ENCODE measurements at places on chromosomes 1 and 21.

GRCh38 chr21:38819719-38820159 lies 14.0 kb downstream of the ETS2 start:
- no peak for DNase-seq

GRCh38 chr1:196418772-196419171 lies 189.5 kb downstream of the KCNT2 start:
- DNase-seq = no peak

DNA sequence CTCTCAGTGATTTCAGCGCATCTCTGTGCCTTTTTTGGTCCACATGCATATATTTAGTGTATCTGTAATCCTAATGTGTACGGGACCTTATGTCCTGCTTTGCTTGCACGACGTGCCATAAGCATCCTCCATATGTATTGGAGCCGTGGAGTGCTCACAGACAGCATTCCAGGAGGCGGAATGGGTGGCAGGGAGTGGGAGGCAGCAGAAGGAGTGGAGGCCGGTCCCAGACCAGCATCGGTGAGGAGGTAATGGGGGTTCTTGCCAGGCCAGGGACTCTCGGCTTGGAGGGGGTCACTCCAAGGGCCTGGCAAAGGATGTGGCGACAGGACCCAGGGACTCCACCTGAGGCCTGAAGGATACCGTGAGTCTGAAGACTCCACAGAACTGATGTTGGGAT lies 185.0 kb downstream of the CAMTA1 start:
- peak; percentile 26 for DNase-seq

DNA sequence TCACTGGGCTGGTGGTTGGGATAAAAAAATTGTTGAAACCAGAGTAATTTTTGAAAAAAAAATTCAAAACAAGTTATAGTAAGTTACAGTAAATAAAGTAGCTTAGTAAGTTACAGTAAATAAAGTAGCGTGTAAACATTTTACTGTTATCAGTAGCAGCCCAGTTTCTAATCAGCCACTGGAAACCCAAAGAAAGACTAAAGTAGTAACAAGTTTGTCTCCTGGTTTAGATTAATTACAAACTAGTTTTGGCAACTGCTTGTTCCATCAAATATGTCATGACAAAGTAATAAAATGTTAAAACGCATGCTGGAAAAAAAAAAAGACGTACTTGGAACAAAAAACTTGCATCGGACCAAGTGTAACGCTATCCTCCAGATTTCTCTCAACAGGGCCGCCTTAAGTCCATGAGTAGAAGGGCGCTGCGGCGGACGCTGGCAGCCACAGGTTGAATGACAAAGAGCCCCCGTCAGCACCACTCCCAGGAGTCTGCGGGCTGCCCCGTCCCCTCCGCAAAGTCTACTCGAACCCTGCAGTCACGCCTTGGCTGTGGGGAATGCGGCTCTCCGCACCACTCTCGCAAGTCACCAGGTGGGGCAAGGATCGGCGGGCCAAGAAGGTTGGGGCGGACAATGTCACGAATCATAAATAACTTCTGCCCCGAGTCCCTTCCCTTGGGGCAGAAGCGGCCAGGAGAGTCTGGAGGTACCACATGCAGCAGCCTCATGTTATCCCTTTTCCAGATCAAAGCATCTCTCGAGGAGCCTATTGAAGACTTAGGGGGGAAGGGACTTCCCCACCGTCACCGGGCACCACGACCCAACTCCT lies 837 bp downstream of the SLC16A1 start:
- DNase-seq = peak; percentile 84

DNA sequence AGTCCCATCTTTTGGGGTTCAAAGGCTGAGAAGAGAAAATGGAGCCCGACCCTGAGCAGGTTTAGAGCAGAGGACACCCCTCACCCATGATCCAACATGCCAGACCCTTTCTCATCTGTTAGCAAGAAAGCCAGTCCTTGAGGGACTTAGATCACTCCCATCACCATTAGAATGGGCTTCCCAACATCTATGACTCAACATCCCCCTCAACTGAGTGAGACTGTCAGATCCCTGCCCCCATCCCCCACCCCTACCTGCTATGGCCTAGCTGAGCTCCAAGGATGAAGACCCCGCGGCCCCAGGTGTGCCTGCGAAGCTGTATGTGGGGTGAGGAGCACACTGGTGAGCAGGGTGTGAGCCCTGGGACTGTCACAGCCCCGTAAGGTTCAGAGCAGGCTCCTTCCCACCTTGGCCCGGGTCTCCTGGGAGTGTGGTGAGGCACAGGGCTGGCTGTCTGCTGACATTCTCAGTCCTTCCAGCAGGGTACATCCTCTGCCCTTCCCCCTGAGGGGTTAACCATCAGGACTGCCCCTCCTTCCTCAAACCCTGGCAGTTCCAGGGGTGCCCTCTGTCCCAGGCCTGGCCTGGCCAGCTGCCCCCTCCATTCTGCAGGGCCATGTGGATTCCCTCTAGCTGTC lies 21.4 kb upstream of the BLACAT1 start:
- no peak for DNase-seq

DNA sequence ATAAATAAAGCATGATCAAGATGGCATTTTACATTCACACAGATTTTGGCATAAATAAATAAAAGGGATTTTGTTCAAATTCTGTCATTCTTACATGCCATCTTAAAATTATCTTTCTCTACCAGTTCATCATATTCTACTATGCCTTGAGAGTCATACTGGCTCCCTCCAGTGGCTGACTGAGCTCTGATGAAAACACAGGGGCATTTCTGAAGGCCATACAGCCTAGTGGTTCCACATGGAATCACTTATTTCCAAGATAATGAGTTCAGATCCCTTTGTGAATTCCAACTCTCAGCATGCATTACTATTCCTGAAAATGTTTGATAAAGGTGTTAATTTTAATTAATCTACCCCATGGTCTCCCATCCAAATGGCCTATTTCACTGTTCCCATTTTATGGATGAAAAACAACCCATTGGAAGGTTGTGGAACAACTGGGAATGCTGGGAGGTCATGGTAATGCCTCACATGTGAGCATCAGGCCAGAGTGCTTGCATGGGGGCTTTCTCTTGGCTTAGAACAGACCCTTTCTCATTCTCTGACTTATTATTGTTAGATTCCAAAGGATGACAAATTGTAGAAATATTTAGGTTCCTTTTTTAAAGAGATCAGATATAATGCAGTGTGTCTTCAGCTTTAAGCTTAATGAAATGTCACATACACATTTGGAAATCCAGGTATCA lies 622.4 kb upstream of the PKN2 start:
- DNase-seq = no peak

GRCh38 chr1:2412773-2413494 lies 570 bp upstream of the PEX10 start:
- no peak for DNase-seq

GRCh38 chr1:155940993-155941844 lies at the start of gene RXFP4:
TSS of gene RXFP4 (plus strand) at chr1:155941638. CDS start at chr1:155941710, 72 bp downstream.
- no peak for DNase-seq

DNA sequence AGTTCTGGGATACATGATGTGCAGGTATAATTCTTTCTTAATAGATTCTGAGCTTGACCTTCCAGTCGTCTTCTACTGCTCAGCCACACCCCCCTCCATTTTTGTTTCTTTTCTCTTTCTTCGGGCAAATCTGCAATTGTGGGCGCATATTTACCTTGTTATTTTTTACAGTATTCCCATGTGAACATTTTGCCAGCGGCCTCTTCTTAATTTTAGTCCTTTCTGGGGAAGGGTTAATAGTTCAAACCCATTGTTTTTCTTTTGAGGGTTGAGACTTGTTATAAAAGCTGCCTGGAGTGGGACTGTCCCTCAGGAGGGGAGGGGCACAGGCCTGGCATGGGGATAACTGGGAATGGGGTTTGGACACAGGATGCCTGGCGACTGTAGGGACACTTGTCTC lies 40.3 kb downstream of the PBX1 start:
- no peak for DNase-seq

- DNase-seq = no peak
Measured at GRCh38 chr1:171112119-171112518, 21.4 kb downstream of the FMO3 start.

GRCh38 chr1:230099465-230099864 lies 32.4 kb downstream of the GALNT2 start:
- DNase-seq = no peak

GRCh38 chr1:116496898-116497297 lies 73.9 kb downstream of the CD58 start:
- no peak for DNase-seq

DNA sequence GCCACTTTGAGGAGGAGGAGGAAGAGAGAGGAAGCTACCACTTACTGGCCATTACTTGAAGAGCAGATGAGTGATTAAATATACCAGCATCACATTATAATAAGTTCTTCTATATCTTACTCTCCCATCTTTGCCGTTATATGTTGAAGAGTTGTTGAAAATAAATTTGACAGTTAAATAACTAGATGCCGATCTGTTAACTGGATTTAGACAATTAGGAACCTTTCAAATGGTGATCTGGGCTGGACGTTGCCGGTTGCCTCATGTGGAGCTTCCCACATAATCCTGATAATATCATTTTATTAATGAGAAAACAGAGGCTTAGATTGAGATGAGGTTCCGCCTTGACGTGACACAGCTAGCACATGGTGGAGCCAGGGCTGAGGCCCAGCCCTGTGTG lies 147.0 kb downstream of the SDCCAG8 start:
- DNase-seq = no peak

All from activated naive CD4-positive, alpha-beta T cell treated with anti-CD3 and anti-CD28 coated beads, Interleukin-2, amount 50 U/mL, for 72 hours (primary cell).